NCI-H1417 (cell line): ENCODE measurements at places on chromosomes 7 and 10.

DNA sequence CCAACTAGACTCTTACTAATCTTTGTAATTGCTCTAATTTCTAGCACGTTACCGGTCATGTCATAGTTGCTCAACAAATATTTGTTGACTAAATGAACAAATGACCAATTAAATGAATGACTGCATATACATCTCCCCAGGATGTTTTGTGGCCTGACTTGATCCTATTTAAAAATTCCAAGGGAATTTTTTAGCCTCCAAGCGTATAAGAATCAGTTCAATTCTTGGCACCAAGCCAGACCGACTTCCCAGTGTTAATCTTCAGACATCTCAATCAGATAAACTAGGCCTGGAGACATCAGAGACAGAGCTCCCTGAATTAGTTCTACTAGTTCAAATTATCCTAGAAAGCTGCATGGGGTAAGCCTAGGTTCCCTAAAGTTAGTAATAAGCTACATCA, 96.0 kb downstream of the GSAP start:
- no peak for DNase-seq

- peak; percentile 53 for DNase-seq
Measured at GRCh38 chr7:107538001-107538400, 25.7 kb downstream of the COG5 start.

DNA sequence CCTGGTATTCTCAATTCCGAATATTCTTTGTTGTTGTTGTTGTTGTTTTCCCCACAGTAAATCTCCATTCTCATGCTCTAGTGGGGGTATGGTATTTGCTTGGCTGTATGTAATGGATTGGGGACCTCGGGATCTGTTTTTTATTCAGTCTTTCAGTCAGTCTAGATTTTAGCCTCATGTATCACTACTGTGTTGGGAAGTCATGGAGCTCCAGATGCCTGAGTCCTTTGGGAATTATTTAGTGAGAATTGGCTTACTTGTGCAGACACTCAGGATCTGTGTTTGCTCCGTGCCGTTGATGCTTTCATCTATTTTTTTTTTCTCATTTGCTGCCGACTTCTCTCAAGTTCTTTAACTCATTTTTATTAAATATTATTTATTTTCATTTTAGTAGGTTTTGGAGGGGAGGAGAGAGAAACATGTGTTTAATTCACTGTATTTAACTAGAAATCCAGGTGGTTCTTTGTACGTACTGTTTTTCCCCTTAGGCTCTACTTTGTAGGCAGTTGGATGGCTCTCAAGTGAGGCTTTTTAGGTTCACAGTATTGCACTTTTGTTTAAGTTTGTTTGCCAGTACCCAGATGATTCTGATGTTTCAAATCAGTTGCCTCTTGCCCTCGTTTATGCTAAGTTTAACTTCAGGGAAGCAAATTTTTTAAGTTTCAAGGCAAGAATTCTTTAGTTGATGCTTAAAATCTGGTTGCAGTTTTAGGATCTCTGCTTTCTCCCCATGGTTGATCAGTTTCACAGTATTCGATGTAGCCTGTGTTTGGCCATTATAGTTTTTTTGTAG, 36.9 kb downstream of the ZNRF2 start:
- DNase-seq = peak; percentile 42

DNA sequence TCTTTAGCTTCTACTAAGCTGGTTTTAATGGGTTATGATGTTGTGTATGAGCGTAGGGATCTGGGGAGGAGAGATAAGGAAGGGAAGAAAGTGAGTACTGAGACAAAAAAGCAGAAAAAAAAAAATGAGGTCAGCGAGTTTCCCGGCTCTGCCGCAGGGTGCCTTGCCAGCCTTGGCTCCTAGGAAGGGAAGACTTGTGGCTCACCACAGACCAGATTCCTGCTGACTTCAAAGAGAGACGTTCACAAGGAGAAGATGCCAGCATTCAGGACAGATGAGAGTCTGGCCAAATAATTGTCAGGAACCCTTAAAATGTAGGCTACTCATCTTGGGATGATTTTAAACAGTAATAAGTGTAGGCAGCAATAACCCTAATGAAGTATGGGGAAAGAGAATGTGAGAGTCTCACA, 11.4 kb upstream of the FAS start:
- no peak for DNase-seq

- DNase-seq = no peak
Measured at GRCh38 chr7:138610671-138611170, 90.4 kb downstream of the SVOPL start.

DNA sequence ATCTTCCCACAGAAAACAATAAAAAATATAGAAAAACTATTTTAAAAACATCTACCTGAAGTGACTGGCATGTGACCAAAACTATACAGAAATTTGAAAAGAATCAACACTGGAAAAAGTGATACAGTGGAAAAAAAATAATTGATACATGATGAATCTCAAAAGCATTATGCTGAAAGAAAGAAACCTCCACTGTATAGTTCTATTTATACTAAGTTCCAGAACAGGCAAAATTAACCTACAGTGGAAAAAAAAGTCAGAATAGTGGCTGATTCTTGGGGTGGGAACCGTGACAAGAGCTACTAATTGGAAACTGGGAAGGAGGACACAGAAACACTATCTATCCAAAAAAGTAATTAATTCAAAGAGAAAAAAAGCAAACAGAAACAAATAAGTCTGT, 14.9 kb downstream of the RTKN2 start:
- DNase-seq = no peak

DNA sequence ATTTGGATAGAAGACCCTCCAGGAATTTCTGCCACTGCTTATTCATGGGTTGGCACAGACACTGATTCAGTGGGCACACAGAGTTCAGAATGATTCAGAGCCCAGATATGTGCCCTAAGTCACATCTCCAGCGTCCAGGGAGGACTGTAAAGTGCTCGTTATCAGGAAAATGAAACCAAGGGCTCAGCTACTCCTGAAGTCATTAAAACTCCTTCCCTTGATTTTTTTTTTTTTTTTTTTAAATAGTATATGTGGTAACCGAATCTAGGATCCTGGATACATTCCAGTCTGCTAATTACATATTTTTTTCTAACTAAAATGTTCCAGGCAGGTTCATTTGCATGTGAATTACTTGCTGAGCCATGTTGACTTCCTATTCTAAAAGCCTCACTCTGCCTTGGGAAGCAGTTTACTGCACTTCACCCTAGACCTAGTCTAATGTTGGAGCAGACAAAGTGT, 34.7 kb downstream of the MET start:
- peak; percentile 53 for DNase-seq

DNA sequence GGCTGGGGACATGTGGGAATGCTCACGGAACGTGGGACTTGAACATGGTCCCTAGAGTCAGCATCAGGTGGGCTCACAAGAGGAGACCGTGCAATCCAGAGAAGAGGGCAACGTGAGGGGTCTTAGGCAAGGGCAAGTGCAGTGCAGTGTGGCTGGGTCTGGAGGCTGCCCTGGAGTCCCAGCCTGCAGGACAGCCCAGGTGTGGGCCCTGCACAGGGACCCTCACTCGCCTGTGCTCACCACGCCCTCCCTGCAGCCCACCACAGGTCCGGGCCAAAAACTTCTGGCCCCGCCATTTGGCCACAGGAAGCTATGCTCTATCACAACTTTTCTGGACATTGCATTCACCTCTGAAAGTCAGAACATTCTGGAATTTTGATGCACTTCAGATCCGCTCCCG, 133.5 kb downstream of the PAXIP1 start:
- no peak for DNase-seq

GRCh38 chr10:119597405-119598186, 832 bp upstream of the TIAL1 start:
- DNase-seq = no peak

- DNase-seq = peak; percentile 66
Measured at GRCh38 chr10:124092860-124093773, at the start of gene CHST15. TSS of gene CHST15 (minus strand) at chr10:124093598. CDS start at chr10:124046212, 47,386 bp downstream.

DNA sequence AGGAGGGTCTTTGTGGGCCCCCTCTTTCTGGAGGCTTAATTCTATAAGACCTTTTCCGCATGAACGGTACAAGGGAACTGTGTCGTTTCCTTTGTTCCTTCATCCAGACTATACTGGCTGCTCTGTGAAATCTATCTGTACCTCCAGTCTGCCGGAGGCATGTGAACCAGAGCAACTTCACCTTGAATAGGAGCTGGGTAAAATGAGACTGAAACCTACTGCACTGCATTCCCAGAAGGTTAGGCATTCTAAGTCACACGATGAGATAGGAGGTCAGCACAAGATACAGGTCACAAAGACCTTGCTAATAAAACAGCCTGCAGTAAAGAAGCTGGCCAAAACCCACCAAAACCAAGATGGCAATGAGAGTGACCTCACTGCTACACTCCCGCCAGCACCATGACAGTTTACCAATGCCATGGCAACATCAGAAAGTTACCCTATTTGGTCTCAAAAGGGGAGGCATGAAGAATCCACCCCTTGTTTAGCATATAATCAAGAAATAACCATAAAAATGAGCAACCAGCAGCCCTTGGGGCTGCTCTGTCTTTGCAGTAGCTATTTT, 36.8 kb upstream of the INPP5F start:
- peak; percentile 1 for DNase-seq

- no peak for DNase-seq
Measured at GRCh38 chr10:51629934-51630639, 69.3 kb downstream of the CSTF2T start.

- no peak for DNase-seq
Measured at GRCh38 chr10:3778692-3779157, 6.3 kb downstream of the KLF6 start.

- no peak for DNase-seq
Measured at GRCh38 chr7:26071622-26072456, 80.2 kb upstream of the NFE2L3 start.

DNA sequence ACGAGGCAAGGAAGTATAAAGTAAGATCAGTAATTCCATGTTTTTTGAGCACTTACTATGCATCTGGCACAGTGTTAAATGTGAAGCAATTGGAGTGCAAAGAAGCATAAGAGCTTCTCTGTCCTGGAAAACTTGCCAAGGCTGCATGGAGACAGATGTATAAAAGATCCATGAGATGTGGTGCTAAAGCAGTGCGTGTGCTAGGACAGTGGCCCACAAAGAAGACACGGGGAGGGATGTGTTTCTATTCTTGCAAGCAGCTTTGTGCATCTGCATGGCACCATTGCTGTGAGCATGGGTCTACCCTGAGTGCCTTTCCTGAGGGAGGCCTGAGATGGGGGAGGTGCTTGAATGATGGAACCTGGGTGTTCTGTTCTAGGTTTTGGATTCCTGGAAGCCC, 5.1 kb upstream of the CDHR3 start:
- DNase-seq = no peak

- DNase-seq = no peak
Measured at GRCh38 chr10:52977581-52977980, 205.0 kb upstream of the MBL2 start.

DNA sequence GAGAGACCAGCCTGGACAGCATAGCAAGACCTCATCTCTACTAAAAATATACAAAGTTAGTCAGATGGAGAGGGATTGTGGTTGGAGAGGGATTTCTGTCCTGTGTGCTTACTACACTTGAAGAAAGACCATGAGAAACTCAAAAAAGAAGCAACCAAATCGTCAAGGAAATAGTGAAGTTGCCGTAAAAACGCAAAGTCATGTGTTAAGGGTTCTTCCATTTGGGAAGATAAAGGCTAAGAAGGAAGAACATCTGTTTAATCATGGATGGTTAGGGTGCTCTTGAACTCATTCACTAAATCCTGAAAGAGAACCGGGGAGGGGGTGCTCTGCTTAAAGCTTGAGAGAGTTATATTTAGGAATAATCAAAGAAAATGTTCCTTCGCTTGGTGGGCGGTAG, 59.8 kb upstream of the KDM7A start:
- DNase-seq = no peak

GRCh38 chr10:101485681-101486554, 102.1 kb downstream of the POLL start:
- peak; percentile 29 for DNase-seq

DNA sequence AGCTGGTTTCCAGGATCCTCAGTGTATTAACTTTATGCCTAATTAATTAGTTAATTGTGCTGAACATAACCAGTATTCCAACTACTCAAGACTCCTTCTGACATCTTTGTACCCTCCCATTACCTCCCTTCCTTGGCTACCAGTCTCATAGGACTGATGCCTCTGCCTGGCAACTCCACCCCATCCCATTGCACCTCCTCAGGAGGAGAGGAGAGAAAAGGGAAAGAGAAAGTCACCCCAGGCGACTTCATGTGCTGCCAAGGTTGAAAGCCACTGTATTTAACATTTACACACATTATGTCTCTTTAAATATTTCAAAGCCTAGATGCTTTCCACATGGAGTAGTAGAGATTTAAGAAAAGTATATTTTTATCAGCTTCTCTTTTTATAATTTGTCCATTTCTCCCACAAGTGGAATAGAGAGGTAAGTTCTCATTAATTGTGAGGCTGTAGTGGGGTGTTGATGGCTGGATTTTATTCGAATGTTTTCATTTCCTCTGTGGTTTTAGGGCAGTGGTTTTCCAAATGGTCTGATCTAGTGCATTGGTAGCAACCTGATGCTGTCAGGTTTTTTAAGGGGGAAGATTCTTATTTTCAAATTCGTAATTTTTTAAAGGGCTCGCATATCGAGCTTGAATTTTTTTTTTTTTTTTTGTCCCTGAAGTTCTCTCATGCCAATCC, 148.0 kb downstream of the BICC1 start:
- DNase-seq = no peak

- DNase-seq = no peak
Measured at GRCh38 chr7:137834552-137834951, 12.2 kb downstream of the DGKI start.
